CD4-positive, alpha-beta T cell treated with Interleukin-4 for 1 hour (primary cell): ENCODE measurements at places on chromosomes 2 and 18.

- no peak for DNase-seq
Measured at GRCh38 chr2:31889044-31889443, 121.8 kb downstream of the MEMO1 start.

DNA sequence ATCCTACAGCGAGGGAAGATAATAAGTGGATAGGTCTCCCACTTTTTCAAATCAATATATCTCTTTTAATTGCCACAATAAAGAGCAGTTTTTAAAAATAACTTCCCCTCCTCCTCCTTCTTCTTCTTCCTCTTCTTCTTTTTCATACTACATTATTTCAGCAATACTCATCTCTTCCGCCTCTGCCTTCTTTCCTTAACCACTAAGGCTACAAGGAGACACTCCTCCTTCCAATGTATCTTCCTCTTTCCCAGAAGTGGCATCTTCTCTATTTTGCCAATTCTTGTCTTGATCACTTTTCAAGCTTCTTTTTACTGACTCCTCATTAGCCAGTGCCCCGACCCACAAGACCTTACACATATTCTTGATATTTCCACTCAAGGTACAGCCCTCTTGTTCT lies 546.6 kb upstream of the CHAC2 start:
- DNase-seq: no peak

DNA sequence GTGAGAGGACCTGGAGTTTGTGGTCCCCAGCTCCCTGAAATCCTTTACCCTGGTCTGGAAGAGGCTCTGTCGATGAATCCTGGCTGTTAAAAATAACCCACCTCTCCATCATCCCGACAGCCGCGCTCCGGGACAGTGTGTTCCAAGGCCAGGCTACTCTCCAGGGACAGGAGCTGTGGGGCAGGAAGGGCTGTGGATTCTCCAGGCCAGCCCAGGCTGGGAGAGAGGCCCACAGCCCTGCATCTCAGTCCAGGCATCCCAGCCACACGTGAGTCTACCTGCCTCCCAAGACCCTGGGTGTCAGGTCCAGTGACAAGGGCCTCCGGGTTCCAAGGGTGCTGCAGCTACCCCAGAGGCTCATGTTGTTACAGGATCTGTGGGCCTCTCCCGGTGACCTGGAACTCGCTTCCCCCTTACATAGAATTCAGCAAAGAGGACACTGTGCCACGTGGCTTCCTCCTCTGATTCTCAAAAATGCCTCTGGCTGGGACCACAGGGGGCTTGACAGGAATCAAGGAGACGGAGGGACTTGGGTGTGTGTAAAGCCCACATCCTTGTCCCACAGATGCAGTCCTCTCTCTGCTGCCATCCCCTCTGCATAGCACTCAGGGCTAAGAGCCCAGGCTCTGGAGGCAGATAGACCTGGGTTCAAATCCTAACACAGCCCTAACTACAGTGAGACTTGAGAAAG lies 17.3 kb downstream of the ADRA2B start:
- peak; percentile 4 for DNase-seq

GRCh38 chr18:44729631-44730101 lies 49.0 kb downstream of the SETBP1 start:
- DNase-seq: peak; percentile 75

DNA sequence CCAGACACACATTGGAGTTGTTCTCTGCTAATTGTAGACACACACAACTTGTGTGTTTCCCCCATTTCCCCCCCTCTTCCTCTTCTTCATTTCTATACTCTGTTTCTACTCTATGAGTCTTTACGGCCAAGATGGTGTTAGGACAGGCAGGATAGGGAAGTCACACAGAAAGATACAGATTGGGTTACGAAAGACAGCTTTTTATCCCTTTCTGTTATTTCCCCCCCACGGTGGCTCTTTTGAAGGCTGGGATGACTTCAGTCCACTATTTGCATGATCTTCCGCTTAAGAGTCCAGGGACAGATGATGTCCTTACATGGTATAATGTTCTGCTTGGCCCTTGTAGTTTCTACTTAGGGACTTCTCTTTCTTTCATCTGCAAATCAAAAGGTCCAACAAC lies 1.6 kb upstream of the EMILIN2 start:
- peak; percentile 49 for DNase-seq

- DNase-seq: no peak
Measured at GRCh38 chr2:99865818-99866676, 276.3 kb downstream of the AFF3 start.

GRCh38 chr18:5944448-5944847 lies 49.1 kb upstream of the TMEM200C start:
- DNase-seq: no peak

DNA sequence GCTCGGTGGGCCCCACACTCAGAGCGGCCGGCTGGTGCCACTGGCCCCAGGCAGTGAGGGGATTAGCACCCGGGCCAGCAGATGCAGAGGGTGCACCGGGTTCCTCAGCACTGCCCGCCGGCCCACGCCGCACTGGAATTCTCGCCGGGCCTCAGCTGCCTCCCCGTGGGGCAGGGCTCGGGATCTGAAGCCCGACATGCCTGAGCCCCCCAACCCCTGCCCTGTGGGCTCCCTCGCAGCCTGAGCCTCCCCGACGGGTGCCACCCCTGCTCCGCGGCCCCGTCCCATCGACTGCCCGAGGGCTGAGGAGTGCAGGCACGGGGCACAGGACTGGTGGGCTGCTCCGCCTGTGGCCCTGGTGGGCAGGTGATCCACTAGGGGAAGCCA lies 37.6 kb upstream of the TWSG1 start:
- no peak for DNase-seq

GRCh38 chr2:239157269-239157668 lies 243.6 kb downstream of the HDAC4 start:
- no peak for DNase-seq

GRCh38 chr2:88181511-88181910 lies 11.4 kb downstream of the THNSL2 start:
- peak; percentile 28 for DNase-seq

DNA sequence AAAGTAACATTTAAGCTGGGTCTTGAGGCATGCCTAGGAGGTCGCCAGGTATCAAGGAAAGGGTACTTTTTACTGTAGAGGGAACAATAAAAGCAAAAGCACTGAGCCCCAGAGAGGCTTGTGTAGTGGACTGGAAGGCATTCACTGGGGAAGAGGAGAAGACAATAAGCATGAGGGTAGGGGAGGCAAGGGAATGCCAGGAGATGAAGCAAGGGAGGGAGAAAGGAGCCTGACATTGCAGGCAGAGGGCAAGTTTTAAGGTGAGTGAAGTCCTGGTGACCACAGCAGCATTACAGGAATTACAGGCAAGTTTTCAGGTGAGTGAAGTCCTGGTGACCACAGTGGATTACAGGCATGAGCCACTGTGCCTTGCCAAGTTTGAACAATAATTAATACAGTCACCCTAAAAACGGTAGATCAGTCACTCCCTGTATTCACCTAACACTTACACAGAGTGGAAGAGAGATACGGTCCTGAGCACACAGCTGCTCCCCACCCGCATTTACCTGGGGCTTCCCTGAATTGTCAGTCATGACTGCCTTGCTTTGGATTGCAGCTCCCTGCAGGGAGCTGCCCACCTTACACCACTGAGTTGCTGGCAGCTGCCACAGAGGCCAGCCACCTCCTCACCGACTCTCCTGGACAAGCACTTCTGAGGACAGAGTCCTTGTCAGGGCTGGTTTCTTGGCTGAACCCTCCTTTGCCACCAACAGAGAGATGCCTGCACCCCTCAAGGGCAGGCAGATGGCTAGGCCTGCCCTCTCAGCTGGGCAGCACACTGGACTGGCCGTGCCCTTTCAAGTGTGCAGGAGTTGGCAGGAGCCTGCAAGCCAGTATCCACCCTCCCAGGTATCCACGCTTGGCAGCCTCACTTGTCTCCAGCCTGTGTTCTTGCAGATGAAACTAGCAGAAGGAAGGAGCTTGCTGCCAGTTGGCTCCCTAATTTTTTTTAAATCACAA lies 153.2 kb upstream of the MSH6 start:
- DNase-seq: no peak

GRCh38 chr2:151902829-151903228 lies 74.6 kb upstream of the ARL5A start:
- no peak for DNase-seq

DNA sequence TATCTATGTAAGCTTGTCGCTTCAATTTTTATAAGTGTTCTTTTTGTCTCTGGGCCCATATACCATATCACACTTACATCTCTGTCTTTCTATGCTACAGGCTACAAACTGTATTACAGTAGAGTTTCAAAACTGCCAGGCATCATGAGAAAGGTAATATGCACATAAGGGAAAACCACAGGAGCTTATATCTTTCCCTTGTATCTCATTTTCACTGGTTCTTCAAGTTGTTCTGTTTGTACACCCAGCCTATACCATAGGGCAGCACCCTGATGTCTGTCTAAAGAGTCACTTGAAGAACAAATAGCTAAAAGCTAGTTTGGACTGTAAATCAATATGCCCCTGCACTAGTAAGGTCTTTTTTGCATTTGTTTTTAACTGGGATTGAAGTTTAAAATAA lies 366.7 kb downstream of the FIGN start:
- DNase-seq: no peak

DNA sequence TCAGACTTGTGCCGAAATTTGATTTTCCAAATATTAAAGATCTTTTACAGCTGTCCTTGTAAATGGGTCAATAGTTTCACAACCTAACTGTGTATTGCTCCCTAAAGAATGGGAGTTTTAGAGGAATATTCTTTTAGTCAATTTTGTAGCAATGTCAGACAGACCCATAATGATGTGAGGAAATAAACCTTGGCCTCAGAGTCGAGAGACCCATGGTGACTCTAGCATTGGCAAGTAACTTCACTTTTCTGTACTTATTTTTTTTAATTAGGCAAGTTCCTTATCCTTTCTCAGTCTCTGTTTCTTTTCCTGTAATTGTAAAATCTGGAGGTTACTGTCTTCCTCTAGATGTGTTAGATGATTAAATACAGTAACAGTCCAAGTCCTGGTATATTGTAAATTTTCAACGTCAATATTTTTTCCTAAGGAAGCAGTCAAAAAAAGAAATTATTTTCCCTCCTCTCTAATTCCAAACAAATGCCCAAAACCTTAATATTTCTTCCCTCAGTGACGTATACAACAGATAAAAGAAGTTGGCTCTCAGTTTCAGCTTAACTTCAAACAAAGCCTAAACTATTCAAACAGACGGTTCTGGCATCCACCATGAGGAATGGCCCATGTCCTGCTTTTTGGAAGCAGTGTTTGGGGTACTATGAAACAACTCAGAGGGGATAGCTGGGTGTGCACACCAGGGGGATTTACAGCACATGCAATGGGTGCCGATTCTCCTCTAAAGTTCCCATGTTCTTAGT lies 466.7 kb downstream of the TNS1 start:
- DNase-seq: no peak

GRCh38 chr2:127149384-127149783 lies 42.4 kb upstream of the BIN1 start:
- no peak for DNase-seq

DNA sequence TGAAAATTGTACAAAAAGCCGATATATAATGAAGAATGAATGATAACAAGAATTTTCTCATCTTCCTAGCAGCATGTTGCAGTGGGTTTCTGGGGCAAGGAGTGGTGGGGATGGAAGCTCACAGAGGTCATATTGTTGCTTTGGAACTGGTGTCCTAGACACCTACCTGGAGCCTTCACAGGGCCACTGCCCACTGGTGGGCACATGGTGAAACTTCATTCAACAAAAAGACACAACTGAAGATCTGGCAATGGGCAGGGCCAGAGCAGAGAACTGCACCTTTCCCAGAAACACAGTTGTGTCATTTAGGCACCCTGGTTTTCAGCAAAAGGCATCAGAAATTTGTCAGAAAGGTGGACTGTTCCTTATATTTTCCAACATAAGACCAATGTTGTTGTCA lies 115.3 kb downstream of the FHOD3 start:
- DNase-seq: no peak

- no peak for DNase-seq
Measured at GRCh38 chr2:241689306-241689705, 2.7 kb upstream of the DTYMK start.

GRCh38 chr2:52810460-52810859 lies 957.1 kb upstream of the CHAC2 start:
- DNase-seq: no peak

GRCh38 chr18:54125429-54125828 lies 99.0 kb downstream of the MBD2 start:
- DNase-seq: no peak

DNA sequence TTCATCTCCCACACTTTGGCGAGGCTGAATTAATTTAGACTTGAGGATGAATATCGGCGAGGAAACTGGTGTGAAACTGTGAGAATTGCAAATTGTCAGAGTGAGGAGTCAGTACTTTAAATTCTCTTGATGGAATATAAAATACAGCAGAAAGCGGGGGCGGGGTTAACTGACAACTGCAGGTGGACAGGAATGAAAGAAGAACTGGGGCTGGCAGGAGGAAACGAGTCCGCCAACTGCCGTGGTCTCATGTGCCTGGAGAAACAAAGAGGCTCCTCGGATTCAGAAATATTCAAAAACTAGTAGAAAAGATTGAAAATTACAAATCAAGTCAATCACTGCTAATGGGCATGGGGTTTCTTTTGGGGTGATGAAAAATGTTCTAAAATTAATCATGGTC lies 44.3 kb downstream of the MOGAT1 start:
- DNase-seq: no peak

DNA sequence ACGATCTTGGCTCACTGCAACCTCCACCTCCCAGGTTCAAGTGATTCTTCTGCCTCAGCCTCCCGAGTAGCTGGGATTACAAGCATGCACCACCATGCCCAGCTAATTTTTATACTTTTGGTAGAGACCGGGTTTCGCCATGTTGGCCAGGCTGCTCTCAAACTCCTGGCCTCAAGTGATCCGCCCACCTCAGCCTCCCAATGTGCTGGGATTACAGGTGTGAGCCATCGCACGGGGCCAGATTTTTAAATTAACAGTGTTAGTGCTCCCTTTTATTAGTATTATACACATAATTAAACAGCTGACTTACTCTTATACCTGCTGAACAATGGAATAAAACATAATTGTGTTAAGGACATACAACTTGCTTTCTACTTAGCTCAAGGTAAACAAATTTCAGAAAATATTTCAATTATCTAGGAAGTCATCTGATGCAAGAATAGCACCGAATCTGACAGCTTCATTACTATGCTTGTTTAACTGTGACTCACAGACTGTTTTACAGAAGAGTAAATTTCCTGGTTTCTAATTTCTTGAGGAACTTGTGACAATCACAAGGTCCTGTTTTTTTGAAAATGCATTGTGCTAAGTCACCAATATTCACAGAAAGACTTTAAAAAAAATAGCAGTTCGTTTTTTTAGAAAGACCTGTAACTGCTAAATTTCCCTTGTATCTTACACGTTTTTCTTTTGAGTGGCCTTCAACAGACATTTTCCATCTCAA lies 51.2 kb downstream of the SPIRE1 start:
- DNase-seq: no peak

GRCh38 chr2:138676619-138677021 lies 103.6 kb downstream of the NXPH2 start:
- DNase-seq: no peak

- DNase-seq: no peak
Measured at GRCh38 chr18:12593866-12594265, 64.0 kb downstream of the SPIRE1 start.

DNA sequence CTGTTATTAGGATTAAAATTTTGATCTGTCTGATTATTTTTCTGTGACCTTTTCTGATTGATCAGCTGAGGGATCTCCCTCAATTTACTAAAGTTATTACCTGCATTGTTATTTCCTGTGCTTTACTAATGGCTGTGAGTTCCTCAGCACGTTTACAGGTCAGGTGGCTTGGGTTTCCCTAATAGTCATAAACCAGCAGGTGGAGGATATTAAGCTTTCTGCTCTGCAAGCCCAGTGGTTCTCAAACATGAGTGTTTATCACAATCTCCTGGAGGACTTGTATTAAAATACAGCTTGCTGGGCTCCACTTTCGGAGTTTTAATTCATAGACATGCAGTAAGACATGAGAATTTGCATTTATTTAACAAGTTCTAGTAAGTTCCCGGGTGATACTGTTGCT lies 22.4 kb upstream of the UGP2 start:
- no peak for DNase-seq
